ENCODE measurements at places on chromosomes 4 and X. TPM values are rescaled to one million over a fixed set of nuclear protein-coding genes. Genes with fewer than 3 reads are reported as not detected.

- no peaks in the 10 kb centered on the region for H3K36me3 ChIP-seq
- H3K4me1 ChIP-seq: no peaks in the 10 kb centered on the region
- H3K27ac ChIP-seq: no peak overlapping the region
- no peaks in the 10 kb centered on the region for H3K27me3 ChIP-seq
- no peak for DNase-seq
Observed at GRCh38 chr4:135065366-135065765, 863.8 kb upstream of the PABPC4L start.

DNA sequence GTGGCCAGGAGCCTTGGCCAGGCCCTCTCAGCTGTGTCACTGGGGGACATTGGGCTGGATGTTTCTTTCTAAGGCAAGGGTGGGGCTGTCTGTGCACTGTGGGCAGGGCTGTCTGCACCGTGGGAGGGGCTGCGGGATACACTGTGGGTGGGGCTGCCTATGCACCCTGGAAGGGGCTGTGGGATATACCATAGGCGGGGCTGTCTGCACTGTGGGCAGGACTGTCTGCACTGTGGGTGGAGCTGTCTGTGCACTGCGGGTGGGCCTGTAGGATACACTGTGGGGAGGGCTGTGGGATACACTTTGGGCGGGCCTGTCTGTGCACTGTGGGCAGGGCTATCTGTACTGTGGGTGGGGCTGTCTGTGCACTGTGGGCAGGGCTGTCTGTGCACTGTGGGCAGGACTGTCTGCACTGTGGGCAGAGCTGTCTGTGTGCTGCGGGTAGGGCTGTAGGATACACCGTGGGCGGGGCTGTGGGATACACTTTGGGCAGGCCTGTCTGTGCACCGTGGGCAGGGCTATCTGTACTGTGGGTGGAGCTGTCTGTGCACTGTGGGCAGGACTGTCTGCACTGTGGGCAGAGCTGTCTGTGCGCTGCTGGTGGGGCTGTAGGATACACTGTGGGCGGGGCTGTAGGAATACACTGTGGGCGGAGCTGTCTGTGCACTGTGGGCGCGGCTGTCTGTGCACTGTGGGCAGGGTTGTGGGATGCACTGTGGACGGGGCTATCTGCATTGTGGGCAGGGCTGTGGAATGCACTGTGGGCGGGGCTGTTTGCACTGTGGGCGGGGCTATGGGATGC is 31.1 kb downstream of the ACOX3 start:
- no peak overlapping the region for H3K27ac ChIP-seq
- peaks cover 38% of the 10 kb centered on the region for H3K36me3 ChIP-seq
- peaks cover 4% of the 10 kb centered on the region for H3K4me1 ChIP-seq
- H3K4me3 ChIP-seq: no peak overlapping the region

GRCh38 chrX:153973127-153974002 is 811 bp downstream of the TMEM187 start:
- H3K4me3 ChIP-seq: peak overlapping the region; percentile 46
- peaks cover 44% of the 10 kb centered on the region for H3K4me1 ChIP-seq
- H3K27me3 ChIP-seq: no peaks in the 10 kb centered on the region
- H3K36me3 ChIP-seq: no peaks in the 10 kb centered on the region
- peak overlapping the region; percentile 100 for H3K27ac ChIP-seq
- DNase-seq: no peak

Gene NPY1R
- not detected for polyA plus RNA-seq

Gene CSN1S1
- polyA plus RNA-seq: not detected

Gene FGF2
- polyA plus RNA-seq: not detected

Gene KCND1
- not detected for polyA plus RNA-seq

GRCh38 chr4:76307660-76308014 is 1.1 kb downstream of the STBD1 start:
- H3K36me3 ChIP-seq: peaks cover 19% of the 10 kb centered on the region
- peaks cover 48% of the 10 kb centered on the region for H3K4me1 ChIP-seq
- peak overlapping the region; percentile 93 for H3K4me3 ChIP-seq
- no peak overlapping the region for H3K27ac ChIP-seq

DNA sequence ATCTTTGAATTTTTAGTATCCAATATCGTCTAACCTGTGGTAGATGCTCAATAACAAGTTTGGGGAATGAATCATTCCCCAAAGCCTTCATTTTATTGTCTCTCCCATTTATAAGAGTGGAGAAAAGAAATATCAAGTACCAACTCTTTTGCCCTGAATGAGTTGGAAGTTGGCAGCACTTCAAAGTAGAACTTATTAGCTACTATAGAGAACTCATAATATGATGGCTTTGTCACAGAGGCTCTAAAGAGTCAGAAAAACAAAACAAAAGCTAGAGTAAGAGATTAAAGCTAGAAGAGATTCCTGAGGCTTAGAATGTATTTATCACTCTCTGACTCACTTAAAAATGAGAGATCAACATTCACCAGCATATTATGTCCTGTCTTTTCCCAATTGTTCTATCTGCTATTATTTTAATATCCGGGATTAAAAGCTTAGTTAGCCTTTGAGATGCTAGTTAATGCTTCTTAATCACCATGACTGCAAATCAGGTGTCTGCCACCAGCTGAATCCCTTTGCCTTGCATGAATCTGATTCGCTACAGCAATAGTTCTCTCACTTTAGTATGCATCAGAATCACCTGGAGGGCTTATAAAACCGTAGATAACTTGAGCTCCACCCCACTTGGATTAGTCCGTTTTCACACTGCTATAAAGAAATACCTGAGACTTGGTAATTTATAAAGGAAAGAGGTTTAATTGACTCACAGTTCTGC is 77.9 kb downstream of the PALLD start:
- no peaks in the 10 kb centered on the region for H3K27me3 ChIP-seq
- H3K36me3 ChIP-seq: no peaks in the 10 kb centered on the region
- no peak overlapping the region for H3K27ac ChIP-seq
- no peak for DNase-seq

Gene PCDH19
- polyA plus RNA-seq: not detected

All from CD14-positive monocyte (primary cell).